ENCODE measurements at places on chromosomes 4 and X.

GRCh38 chr4:116515959-116516358 lies 569.4 kb downstream of the TRAM1L1 start:
- no peak for DNase-seq

DNA sequence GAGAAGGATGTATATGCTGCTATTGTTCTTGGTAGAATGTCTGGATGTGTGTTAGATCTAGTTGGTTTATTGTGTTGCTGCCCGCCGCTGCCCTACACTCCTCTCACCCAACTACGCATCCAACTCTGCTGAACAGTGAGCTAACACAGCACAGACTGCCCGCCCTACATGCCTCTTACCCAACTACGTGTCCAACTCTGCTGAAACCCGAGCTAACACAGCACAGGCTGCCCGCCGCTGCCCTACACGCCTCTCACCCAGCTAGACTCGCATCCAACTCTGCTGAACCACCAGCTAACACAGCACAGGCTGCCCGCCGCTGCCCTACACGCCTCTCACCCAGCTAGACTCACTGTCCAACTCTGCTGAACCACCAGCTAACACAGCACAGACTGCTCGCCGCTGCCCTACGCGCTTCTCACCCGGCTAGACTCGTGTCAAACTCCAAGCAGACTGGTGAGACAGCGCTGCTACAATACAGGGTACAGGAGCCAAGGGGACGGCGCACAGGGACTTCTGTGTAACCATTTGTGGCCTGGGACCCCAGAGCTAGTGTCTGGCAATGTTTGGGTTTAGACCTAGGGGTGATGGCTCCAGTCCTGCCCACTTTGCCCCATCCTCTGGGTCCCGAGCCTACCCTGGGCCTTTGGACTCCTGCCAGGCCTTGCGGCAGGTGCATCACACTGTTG lies 11.6 kb upstream of the CTBP1 start:
- no peak for DNase-seq

- DNase-seq, result no peak
These were observed 58.3 kb downstream of the RAI2 start for GRCh38 chrX:17802756-17803155.

GRCh38 chr4:105503484-105503883 lies 29.6 kb upstream of the PPA2 start:
- DNase-seq, result no peak

DNA sequence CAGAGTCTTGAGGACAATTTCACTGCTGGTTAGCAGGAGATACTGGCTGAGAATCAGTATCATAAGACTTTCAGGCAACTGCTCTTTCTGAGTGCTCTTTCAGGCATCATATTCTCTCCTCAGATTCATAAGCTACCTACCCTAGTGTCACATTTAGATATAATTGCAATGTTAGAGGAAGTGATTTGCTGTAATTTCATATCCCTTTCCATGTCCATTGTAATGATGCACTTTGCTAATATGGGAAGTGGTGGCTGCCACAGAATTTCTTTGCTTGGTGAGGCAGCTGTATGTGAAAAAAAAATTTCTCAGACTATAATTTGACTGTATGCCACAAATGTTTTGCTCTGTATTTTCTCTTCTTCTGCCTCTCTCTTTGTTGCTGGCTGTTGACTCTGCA lies 63.3 kb downstream of the DOCK11 start:
- no peak for DNase-seq

DNA sequence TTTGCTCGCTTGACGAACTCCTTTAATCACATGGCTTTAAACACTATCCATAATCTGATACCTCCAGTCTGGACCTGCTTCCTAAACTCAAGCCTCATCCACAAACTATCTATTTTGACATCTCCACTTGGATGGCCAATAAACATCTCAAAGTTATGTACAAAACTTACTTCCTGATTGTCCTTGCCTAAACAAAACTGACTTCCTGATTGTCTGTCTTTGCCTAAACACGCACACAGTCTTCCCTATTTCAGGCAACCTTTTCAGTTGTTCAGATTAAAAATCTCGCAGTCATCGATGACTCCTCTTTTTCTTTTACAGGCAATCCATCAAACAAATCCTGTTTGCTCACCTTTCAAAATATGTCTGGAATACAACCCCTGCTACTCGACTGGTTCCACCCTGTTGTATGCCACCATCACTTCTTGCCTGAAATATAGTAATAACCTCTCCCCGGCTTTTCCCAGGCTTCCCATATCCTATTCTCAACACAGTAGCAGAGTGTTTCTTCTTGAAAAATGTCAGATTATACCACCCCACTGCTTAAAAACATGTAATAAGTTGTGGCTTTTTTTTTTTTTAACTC lies 39.0 kb downstream of the ATOH1 start:
- DNase-seq, result no peak

DNA sequence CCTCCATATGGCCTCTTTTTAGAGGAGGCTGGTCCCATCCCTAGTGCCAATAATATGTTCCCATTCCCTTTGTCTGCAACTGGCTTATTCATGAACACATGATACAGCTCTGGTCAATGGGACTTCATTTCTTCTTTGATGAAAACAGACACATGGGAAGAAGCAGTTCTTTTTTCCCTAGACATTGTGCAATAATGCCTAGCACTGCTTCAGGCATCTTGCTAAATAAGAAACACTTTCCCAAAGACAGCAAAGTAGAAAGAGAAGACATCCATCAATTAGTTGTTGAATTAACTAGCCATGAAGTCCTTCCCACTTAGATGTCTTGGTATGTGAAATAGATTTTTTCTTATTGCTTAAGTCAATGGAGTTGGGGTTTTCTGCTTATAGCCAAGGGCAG lies 40.1 kb upstream of the TRPC3 start:
- DNase-seq, result no peak

- DNase-seq, result no peak
These were observed 63.8 kb upstream of the ENPP6 start for GRCh38 chr4:184281231-184282139.

DNA sequence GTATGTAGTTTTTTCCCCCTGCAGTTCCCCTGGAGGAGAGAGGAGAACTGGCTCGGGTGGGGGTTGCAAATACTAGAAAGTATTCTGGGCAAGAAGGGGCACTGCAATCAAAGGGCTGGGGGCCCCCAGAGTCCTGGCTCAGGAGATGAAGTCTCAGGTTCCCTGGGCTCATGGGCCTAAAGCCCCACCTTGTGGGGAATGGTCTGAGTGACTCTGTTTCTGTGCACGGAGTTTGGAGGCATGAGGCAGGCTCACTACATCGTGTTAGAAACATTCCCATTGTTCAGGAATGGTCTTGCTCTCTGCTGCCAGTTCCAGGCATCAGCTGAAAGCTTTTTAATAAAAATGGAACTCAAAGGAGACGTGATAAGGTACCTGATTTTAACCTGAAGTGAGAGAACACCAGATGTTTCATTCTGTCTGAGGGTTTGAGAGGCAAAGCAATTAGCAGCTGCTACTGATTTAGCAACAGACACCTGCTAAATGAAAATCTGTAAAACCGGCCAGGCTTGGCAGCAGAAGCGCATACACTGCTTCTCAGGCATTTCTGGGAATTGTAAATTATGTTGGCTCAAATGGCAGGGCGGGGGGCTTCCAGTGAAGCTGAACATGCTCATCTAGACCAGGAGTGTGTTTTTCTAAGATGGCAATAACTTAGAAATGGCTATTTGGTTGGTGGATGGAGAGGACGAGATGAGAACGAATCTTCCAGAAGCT lies 122.7 kb downstream of the TMEM164 start:
- no peak for DNase-seq

- no peak for DNase-seq
These were observed 55.6 kb downstream of the RHOXF2B start for GRCh38 chrX:120021927-120022326.

GRCh38 chrX:22033818-22034217 lies 1.7 kb downstream of the PHEX start:
- DNase-seq, result no peak

DNA sequence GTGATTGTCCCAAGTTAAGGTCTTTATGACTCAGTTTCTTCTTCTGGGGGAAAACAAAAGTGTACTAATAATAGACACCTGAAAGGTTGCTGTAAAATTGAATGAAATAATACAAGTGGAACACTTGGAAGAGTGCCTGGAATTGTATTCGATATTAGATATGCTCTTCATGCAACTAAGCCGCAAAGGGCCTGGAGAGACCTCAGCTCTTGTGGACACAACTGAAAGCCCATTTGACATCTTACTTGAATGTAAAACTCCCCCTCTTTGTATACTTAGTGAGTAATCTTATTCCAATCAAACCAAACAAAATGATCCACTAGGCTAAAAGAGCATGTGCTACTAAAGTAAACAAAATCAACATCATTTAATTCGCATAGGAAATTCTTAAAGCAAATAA lies 511 bp upstream of the MAP9 start:
- DNase-seq, result no peak

GRCh38 chrX:122703762-122704161 lies 480.3 kb upstream of the GRIA3 start:
- DNase-seq, result no peak

DNA sequence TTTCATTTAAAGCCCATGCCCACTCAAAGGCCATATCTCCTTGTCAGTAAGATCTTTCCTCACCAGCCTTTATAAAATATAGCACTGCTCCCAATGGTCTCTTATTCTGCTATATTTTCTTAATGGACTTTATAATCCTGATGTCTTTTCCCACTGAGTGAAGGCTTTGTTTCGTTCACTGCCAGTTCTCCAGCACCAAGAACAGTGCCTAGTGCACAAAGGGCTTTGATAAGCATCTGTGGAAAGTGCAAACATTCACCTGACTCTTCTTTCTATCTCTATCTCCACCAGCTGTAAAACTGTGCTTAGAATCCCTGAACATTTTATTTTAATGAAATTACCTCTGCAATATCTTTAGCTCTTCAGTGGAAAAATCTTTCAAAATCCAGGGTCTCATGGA lies 573.9 kb upstream of the MAGEB2 start:
- DNase-seq, result no peak

DNA sequence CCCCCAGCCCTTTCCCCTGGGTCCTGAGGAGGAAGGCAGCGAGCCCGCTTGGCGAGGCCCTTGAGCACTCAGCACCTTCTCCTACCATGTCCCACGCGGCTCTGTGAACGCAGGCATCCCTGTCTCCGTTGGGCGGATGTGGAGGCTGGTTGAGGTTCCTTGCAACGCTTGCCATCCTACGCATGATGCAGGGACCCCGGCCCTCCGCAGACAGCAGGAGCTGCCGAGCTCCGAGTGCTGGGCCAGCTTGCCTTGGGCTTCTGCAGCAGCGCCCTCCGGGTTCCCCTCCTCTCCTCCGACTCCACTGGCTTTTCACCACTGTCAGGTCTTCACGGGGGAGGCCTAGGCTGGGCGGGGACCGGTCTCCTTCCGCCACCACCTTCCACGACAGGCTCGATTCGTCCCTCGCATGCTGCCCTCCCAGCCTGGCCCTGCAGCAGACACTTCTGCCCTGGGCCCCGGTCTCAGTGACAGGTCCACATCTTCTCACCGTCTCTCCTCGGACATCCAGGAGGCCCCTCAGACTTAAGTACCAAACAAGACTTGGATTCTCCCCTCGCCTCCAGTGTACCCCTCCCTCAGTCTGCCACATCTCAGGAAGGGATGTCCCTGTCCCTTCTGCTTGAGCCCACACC lies 67.6 kb upstream of the HGFAC start:
- DNase-seq, result no peak

- DNase-seq, result no peak
These were observed 215.1 kb upstream of the SFRP2 start for GRCh38 chr4:154004016-154004415.

- DNase-seq, result no peak
These were observed 60.4 kb upstream of the IRF2 start for GRCh38 chr4:184534511-184535391.

DNA sequence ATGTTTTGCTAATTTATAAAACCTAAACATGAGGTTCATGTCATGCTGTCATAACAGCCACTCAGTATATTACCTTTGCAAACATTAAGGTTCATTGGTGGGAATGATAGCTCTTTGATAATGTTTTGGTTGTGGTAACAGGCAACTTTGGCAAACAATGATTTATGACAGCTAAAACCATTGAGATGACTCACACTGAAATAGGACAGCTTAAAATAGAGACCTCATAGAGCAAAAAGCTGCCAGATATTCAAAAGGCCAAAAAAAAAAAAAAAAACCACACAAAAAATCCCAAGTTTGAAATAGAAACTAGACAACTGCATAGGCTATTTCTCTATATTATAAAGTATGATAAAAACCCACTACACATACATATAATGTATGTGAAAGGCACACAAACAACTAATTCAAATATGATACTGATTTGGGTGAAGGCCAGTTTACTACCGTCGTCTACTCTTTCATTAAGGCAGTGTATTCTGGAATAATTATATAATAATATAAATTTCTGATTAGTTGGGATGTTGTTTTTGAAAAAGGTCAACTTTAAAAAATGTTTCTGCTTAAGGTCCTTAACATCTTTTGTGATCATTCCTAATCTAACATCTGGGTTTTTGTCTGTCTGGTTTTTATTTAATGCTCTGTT lies 646.0 kb upstream of the PITX2 start:
- no peak for DNase-seq

DNA sequence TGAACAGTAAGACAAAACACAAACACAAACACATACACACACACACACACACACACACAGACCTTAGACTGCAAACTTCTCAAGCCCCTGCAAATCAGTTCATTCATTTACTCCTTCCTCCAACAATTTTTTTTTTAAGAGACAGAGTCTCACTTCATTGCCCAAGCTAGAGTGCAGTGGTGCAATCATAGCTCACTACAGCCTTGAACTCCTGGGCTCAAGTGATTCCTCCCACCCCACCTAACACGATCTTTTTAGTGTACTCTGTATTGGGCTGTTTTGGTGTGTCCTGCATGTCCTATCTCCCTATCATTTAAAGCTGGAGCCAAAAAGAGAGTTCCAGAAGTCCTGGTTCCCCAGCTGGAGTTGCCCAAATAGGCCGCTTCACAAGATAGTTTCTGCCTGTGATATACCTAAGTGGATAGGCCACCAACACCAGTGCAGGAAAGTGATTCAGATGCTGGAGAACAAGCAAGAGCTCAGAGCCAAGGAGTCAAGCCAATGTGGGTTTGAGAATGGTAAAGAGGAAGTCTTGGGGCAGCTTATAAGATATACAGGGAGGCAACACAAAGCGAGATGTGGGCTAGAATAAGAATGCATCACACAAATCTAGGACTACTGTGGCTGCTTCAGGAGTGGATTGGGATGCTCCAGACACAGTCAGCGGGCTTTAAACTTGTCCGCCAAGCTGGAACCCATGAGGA lies 85.4 kb upstream of the RAPGEF2 start:
- no peak for DNase-seq

DNA sequence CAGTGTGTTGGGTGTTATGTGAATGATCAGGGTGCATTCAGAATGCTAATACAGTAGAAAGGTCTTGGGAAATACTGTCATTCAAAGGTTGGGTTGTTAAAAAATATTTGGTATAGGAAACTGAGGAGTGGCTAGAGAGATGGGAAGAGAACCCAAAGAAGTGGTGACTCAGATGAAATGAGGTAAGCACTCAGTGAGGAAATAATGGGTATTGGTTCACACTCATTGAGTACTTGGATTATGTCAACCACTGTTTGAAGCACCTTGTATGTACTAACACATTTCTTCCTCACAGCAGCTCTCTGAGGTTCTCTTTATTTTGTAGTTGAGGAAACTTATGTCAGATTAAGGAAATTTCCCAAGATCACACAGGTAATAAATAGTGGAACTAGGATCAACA lies 40.8 kb upstream of the NUDT6 start:
- no peak for DNase-seq

GRCh38 chr4:5825321-5826041 lies 67.4 kb downstream of the CRMP1 start:
- no peak for DNase-seq

GRCh38 chr4:41569961-41570360 lies 32.0 kb downstream of the LIMCH1 start:
- DNase-seq, result no peak

GRCh38 chr4:61661960-61662359 lies 461.8 kb downstream of the ADGRL3 start:
- no peak for DNase-seq
